ENCODE measurements at places on chromosomes 3 and 15. TPM values are rescaled to one million over a fixed set of nuclear protein-coding genes. Genes with fewer than 3 reads are reported as not detected.

The FES gene
- 7.5 TPM for total RNA-seq

DNA sequence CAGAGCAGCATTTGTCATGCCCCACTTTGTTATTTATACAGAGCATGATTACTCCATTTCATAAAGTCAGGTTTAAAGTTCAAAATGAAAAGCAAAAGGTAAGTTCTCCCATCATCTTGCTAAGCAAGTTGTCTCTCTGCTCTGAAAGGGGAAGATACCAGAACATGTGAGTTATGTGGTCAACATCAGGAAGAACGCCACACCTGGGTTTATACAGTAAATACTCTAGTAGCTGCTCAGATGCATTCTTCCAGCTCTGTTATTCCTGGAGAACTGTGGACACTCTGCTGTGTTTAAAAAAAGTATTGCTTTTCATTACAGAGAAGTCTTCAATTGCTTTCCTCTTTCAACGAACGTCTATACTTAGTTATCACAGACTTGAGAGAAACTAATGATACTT is 145.7 kb downstream of the PLCL2 start:
- H3K4me1 ChIP-seq = peaks cover 18% of the 10 kb centered on the region
- no peaks in the 10 kb centered on the region for H3K27me3 ChIP-seq
- H3K36me3 ChIP-seq = no peaks in the 10 kb centered on the region
- no peak for DNase-seq
- H3K4me3 ChIP-seq = no peak overlapping the region

The ITGA11 gene
- total RNA-seq = 408 TPM

The UCN2 gene
- total RNA-seq = 0.25 TPM

DNA sequence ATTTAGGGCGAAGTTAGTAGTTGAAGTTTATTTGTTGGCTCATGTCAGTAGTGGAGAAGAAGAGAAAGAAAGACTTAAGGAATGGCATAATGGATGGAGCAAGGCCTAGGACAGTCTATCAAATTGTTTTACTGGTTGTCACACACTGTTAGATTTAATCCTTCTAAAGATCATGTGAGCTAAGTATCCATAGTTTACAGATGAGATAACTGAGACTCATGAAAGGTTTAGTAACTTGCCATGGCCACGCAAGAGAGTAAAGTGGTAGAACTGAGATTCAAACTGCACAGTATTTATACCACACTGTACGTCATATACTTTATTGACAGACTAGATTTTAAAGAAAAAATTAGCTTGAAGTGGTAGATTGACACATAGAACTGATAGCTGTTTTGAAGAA is 11.4 kb downstream of the SPRED1 start:
- no peak overlapping the region for H3K27ac ChIP-seq
- H3K27me3 ChIP-seq = no peaks in the 10 kb centered on the region
- H3K36me3 ChIP-seq = no peaks in the 10 kb centered on the region
- no peak overlapping the region for H3K4me3 ChIP-seq
- H3K4me1 ChIP-seq = peaks cover 66% of the 10 kb centered on the region
- DNase-seq = peak; percentile 70

The MYLK gene
- 174 TPM for total RNA-seq

GRCh38 chr15:90780916-90781315 is 63.8 kb downstream of the BLM start:
- H3K27me3 ChIP-seq = no peaks in the 10 kb centered on the region
- H3K4me1 ChIP-seq = no peaks in the 10 kb centered on the region
- no peak overlapping the region for H3K4me3 ChIP-seq
- DNase-seq = no peak
- H3K36me3 ChIP-seq = no peaks in the 10 kb centered on the region

The CLDN18 gene
- not detected for total RNA-seq

- H3K27ac ChIP-seq = no peak overlapping the region
- no peaks in the 10 kb centered on the region for H3K27me3 ChIP-seq
Observed at GRCh38 chr3:126209741-126210140, 29.4 kb upstream of the ALDH1L1 start.

- DNase-seq = peak; percentile 23
- H3K36me3 ChIP-seq = no peaks in the 10 kb centered on the region
- no peak overlapping the region for H3K27ac ChIP-seq
- no peak overlapping the region for H3K4me3 ChIP-seq
- peaks cover 25% of the 10 kb centered on the region for H3K27me3 ChIP-seq
Observed at GRCh38 chr15:65385870-65386258, 8.1 kb upstream of the IGDCC3 start.

GRCh38 chr15:89171136-89172072 is 50.0 kb downstream of the RLBP1 start:
- H3K27me3 ChIP-seq = no peaks in the 10 kb centered on the region
- DNase-seq = peak; percentile 58
- no peak overlapping the region for H3K4me3 ChIP-seq
- no peak overlapping the region for H3K27ac ChIP-seq
- H3K36me3 ChIP-seq = no peaks in the 10 kb centered on the region

The KCNMB2 gene
- total RNA-seq = not detected

DNA sequence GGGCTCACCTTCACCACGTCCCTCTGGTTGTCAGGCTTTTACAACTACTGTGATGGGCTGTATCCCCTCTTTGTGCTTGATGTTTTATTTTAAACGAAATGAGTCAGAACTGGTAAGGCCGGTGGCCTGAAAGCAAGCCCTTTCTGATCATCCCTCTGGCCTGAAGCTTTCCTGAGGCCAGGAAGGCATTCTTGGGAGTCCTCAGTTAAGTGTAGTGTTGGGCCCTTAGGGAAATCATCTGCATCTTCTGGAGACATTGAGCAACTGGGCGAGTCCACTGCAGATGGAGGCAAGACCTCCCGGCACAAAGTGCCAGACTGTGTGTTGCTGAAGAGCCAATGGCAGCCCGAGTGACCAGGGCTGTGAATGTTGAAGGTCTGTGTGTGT is 33.0 kb upstream of the AMOTL2 start:
- H3K27ac ChIP-seq = no peak overlapping the region
- peaks cover 13% of the 10 kb centered on the region for H3K4me1 ChIP-seq
- H3K27me3 ChIP-seq = no peaks in the 10 kb centered on the region
- H3K36me3 ChIP-seq = no peaks in the 10 kb centered on the region
- H3K4me3 ChIP-seq = peak overlapping the region; percentile 65

DNA sequence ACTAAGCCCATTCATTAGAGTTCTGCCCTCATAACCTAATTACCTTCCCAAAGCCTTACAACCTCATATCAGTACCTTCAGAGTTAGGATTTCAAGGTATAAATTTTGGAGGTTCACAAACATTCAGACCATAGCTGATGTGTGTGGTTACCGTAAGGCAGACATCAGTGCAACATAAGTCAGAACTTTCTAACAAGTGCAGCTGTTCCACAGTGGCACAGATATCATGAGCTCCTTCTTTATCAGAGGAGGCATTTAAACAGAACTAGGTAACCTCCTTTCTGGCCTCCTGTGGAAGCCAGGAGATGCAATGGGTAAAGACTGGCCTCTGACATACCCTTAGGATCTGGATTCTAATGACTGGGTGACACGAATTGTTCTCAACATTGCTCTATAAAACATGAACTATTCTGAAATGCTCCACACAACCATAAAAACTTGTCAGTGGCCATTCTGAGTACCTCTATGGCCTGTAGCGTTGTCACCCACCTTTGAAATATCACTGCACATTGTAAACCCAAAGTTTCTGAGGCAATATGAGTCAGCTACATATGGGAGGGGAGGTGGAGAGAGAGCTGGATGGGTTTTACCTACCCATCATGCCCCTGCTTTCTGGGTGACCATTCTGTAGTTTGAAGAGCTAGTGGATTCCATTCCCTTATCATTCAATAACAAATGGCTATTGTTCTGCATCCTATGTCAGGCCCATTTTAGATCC is 546.0 kb upstream of the TBL1XR1 start:
- H3K27ac ChIP-seq = no peak overlapping the region
- H3K27me3 ChIP-seq = no peaks in the 10 kb centered on the region
- H3K4me1 ChIP-seq = no peaks in the 10 kb centered on the region
- DNase-seq = no peak

DNA sequence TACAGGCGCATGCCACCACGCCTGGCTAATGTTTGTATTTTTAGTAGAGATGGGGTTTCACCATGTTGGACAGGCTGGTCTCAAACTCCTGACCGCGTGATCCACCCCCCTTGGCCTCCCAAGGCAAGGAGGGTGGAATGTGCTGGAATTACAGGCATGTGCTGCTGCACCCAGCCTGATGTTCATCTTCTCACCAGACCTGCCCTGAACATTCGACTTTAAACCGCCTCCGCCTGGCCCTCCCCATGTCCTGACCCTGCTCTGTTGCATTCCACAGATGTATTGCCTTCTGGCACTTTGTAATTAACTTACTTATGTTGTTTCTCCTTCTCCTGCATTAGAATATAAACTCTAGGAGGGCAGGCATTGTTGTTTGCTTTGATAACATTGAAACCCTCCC is 102.1 kb downstream of the LINGO1 start:
- no peaks in the 10 kb centered on the region for H3K4me1 ChIP-seq
- H3K27ac ChIP-seq = no peak overlapping the region
- no peaks in the 10 kb centered on the region for H3K36me3 ChIP-seq
- no peak for DNase-seq
- H3K4me3 ChIP-seq = no peak overlapping the region

DNA sequence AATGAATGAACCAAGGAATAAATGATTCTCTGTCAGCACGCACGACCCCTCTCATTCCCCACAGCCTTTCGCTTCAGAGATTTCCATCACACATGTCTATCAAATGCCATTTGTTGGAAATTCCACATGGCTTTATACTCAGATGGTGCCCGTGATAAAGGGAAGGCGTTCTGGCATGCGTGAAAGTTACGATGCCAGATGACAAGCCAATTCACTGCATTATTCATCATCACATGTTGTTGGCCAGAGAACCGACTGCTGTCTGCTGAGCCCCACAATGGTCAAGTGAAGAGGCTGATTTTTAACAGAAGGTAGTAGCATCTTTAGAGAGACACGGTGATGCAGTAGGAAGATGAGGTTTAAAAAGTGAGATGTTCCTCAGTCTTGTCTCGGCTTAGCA is 74.1 kb upstream of the FRMD4B start:
- no peaks in the 10 kb centered on the region for H3K4me1 ChIP-seq
- H3K36me3 ChIP-seq = no peaks in the 10 kb centered on the region
- no peak for DNase-seq
- H3K27me3 ChIP-seq = no peaks in the 10 kb centered on the region

GRCh38 chr3:48656061-48656840 is 6.4 kb downstream of the CELSR3 start:
- H3K36me3 ChIP-seq = no peaks in the 10 kb centered on the region
- H3K4me1 ChIP-seq = no peaks in the 10 kb centered on the region

The TNIK gene
- total RNA-seq = 1.0 TPM

GRCh38 chr3:120526011-120526870 is 69.9 kb upstream of the NDUFB4 start:
- H3K36me3 ChIP-seq = no peaks in the 10 kb centered on the region
- no peaks in the 10 kb centered on the region for H3K27me3 ChIP-seq
- H3K4me3 ChIP-seq = no peak overlapping the region
- no peak for DNase-seq
- peaks cover 14% of the 10 kb centered on the region for H3K4me1 ChIP-seq

- H3K36me3 ChIP-seq = no peaks in the 10 kb centered on the region
- H3K27ac ChIP-seq = no peak overlapping the region
- no peaks in the 10 kb centered on the region for H3K4me1 ChIP-seq
- H3K27me3 ChIP-seq = no peaks in the 10 kb centered on the region
Observed at GRCh38 chr3:41742121-41742520, 219.8 kb downstream of the ULK4 start.

GRCh38 chr15:74228723-74229081 is 7.4 kb upstream of the CCDC33 start:
- no peaks in the 10 kb centered on the region for H3K36me3 ChIP-seq
- no peak overlapping the region for H3K4me3 ChIP-seq
- no peak for DNase-seq

The GORASP1 gene
- total RNA-seq = 184 TPM

- no peak overlapping the region for H3K27ac ChIP-seq
- no peaks in the 10 kb centered on the region for H3K27me3 ChIP-seq
- DNase-seq = no peak
- H3K36me3 ChIP-seq = no peaks in the 10 kb centered on the region
- H3K4me3 ChIP-seq = no peak overlapping the region
- 0 out of 2 replicates have a peak, but pooled peaks cover 4% of the 10 kb centered on the region for H3K4me1 ChIP-seq
Observed at GRCh38 chr15:95194746-95195145, 963.4 kb downstream of the MCTP2 start.

DNA sequence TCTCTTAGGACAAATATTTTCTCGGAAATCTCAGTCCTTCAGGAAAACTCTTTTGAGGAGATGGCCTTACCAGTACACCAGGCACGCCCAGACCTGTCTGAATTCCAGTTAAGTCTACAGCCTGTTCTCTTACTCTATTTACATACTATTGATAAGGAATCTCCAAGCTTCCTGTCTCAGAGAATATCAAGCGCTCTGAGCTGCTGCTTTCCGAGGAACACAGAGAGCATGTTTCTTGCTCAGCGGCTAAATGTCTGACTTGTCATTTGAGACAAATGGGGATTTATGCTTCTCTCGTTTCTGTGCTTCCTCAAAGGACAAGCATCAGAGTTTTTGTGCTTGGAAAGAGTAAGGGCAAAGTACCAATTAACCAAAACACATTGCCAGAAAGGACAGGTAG is 112.4 kb upstream of the CCDC54 start:
- no peaks in the 10 kb centered on the region for H3K36me3 ChIP-seq
- H3K4me3 ChIP-seq = no peak overlapping the region
- no peak for DNase-seq
- H3K4me1 ChIP-seq = no peaks in the 10 kb centered on the region
- no peak overlapping the region for H3K27ac ChIP-seq

The SLC22A14 gene
- not detected for total RNA-seq

The GALNT15 gene
- 12.9 TPM for total RNA-seq

The ISL2 gene
- 2.8 TPM for total RNA-seq

The GRM2 gene
- total RNA-seq = not detected

DNA sequence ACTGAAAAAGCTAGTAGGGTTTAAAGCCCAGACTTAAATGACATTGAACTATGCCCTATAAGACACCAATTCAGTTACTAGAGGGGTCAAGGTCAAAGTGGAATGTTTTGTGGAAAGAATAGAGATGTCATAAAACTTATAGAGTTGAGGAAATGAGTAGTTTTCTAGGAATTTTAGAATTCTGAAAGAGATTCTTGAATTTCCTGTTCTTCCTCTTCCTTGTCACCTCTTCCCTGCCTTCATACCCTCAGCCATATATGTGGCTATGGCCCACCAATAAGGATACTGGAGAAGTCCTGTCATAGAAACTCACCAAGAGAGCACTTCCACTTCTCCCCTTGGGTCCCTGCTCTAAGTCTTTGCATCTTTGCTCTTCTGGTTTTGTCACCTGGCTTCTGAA is 104.9 kb upstream of the TGFBR2 start:
- H3K36me3 ChIP-seq = no peaks in the 10 kb centered on the region
- no peak for DNase-seq
- H3K4me1 ChIP-seq = peaks cover 41% of the 10 kb centered on the region
- no peak overlapping the region for H3K4me3 ChIP-seq

The OXTR gene
- total RNA-seq = 269 TPM

DNA sequence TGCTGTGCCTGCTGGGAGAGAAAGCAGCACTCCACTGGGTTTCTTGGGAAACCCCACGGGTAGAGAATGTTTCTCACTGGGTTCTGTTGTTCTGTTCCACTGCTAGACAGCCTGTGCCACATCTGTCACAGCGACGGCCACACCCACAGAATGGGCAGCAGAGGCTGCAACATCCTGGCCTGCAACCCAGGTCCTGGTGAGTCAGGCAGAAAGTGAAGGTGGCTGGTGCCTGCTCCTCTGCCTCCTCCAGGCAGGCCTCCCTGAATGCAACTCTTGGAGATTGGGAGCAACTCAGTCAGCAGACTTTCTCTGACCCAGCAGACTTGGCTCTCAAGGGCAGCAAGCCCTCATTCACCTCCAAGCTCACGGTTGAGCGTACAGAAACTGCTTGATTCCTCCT is 13.0 kb downstream of the C3orf18 start:
- no peak overlapping the region for H3K4me3 ChIP-seq
- no peak overlapping the region for H3K27ac ChIP-seq
- DNase-seq = peak; percentile 58

The DLEC1 gene
- total RNA-seq = not detected

- no peaks in the 10 kb centered on the region for H3K27me3 ChIP-seq
- H3K36me3 ChIP-seq = no peaks in the 10 kb centered on the region
- no peak overlapping the region for H3K4me3 ChIP-seq
- no peak for DNase-seq
- H3K27ac ChIP-seq = no peak overlapping the region
Observed at GRCh38 chr3:152225201-152225600, 43.5 kb upstream of the MBNL1 start.
